ENCODE measurements at places on chromosomes 1 and 21. TPM values are rescaled to one million over a fixed set of nuclear protein-coding genes. Genes with fewer than 3 reads are reported as not detected.

AIM2 gene
- total RNA-seq, result not detected

KLHDC9 gene
- total RNA-seq, result 3.3 TPM

KRTAP10-1 gene
- total RNA-seq, result not detected

PACC1 gene
- 10.3 TPM for total RNA-seq

POU2F1 gene
- total RNA-seq, result 17.4 TPM

ZNF593OS gene
- total RNA-seq, result not detected

DENND1B gene
- 26.4 TPM for total RNA-seq

TLR5 gene
- total RNA-seq, result 5.9 TPM

TPRG1L gene
- total RNA-seq, result 24.7 TPM

LCE1A gene
- total RNA-seq, result not detected

KRTAP13-2 gene
- not detected for total RNA-seq

GJA8 gene
- not detected for total RNA-seq

FCN3 gene
- total RNA-seq, result 0.82 TPM

SERPINC1 gene
- not detected for total RNA-seq

OLIG2 gene
- not detected for total RNA-seq

PTAFR gene
- 1.3 TPM for total RNA-seq

IGSF3 gene
- 46.5 TPM for total RNA-seq

RXRG gene
- 43.3 TPM for total RNA-seq

NKAIN1 gene
- total RNA-seq, result 0.51 TPM

FCGR2B gene
- total RNA-seq, result 1.6 TPM

HLX gene
- total RNA-seq, result 8.3 TPM

CFAP141 gene
- total RNA-seq, result not detected

CELA3B gene
- not detected for total RNA-seq

ATP1A1 gene
- total RNA-seq, result 177 TPM

C4BPA gene
- not detected for total RNA-seq

DCDC2B gene
- not detected for total RNA-seq

RNF186 gene
- not detected for total RNA-seq

CBR3 gene
- 6.5 TPM for total RNA-seq

RPTN gene
- total RNA-seq, result not detected

HPCAL4 gene
- total RNA-seq, result 0.92 TPM

CBS gene
- total RNA-seq, result 6.2 TPM

TEKT2 gene
- total RNA-seq, result not detected

CASQ2 gene
- 765 TPM for total RNA-seq

SPRR2F gene
- total RNA-seq, result not detected

AMIGO1 gene
- total RNA-seq, result 9.1 TPM

CATSPERE gene
- 3.4 TPM for total RNA-seq

ASCL5 gene
- total RNA-seq, result not detected

B3GALT5 gene
- 3.8 TPM for total RNA-seq

TTLL10 gene
- total RNA-seq, result 0.41 TPM

HEYL gene
- total RNA-seq, result 12.4 TPM

C1QB gene
- total RNA-seq, result 18.5 TPM

CSRP1 gene
- 152 TPM for total RNA-seq

ITLN2 gene
- not detected for total RNA-seq

PROK1 gene
- not detected for total RNA-seq

ADAMTS4 gene
- 18.9 TPM for total RNA-seq

MUL1 gene
- total RNA-seq, result 28.1 TPM

TNFSF18 gene
- total RNA-seq, result not detected

MTARC1 gene
- 5.1 TPM for total RNA-seq

PDPN gene
- 10.5 TPM for total RNA-seq

C8A gene
- not detected for total RNA-seq

C1orf185 gene
- not detected for total RNA-seq
